ENCODE measurements at places on chromosomes 1 and 21.

- no peak for DNase-seq
Measured at GRCh38 chr1:160466961-160467360, 56.1 kb downstream of the SLAMF6 start.

- no peak for DNase-seq
Measured at GRCh38 chr1:29264773-29265389, 28.6 kb downstream of the PTPRU start.

GRCh38 chr1:18128298-18128697, 20.7 kb downstream of the IGSF21 start:
- no peak for DNase-seq

DNA sequence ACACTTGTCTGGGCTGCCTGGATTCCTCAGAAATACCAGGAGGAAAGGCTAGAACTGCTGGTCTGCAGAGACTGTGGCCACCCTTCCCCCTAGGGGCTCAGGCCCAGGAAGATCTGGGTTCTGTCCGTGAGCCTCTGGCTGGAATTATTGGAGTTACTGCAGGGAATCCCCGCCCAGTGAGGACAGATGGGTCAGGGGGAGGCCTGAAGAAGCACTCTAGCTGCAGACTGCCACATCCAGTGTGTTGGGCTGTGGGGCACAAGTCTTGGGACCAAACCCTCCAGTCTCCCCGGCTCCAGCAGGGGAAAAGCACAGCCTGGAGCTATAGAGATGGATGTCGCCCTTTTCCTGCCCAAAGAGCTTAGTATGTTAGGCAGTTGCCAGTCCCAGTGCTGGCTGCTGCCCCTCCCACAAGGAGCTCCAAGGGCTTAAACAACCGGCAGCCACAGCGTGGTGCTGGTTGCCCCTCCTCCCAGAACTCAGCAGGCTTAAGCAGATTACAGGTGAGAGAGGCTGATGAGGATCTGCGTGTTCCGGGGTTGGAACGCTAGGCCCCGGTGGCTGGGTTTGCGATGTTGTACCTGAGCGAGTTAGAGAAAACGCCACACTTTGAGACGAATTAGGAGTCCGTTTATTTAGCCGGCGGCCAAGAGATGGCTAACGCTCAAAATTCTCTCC, 255.5 kb upstream of the LRRC7 start:
- no peak for DNase-seq

- no peak for DNase-seq
Measured at GRCh38 chr1:18479454-18479853, 1.3 kb upstream of the KLHDC7A start.

GRCh38 chr1:38533772-38534472, 325.6 kb downstream of the RRAGC start:
- no peak for DNase-seq

- no peak for DNase-seq
Measured at GRCh38 chr1:18511874-18512150, 31.1 kb downstream of the KLHDC7A start.

GRCh38 chr1:28208818-28209441, 23.9 kb downstream of the DNAJC8 start:
- peak; percentile 69 for DNase-seq

DNA sequence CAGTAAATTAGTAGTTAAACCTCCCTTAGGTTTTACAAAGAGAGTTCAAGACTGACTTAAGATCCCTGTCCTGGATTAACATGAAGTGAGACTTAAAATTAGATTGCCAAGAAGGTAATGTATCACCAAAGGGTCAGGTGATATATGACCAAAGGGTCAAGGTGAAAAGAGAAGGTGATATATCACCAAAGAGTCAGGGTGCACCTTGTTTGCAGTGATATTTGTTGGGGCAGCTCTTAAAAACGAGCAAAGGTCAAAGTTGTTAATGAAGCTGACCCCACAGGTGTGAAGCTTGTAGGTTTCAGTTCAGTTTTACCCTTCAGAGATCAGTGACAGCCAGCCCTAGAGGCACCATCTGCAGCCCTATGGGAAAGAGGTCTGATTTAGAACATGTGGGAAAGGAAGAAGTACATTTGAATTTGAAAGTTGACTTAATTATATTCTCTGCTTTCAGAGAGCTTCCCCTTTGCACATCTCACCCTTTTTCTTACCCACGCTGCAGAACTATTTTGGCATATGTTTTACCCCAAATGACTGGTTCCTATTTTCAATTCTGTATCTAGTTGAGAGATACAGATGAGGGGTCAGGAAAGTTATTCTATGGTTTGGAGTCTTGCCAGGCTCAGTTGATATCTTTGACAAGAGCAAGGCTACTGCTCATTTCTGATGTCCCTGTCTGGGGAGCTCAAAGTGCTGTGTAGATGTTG, 170.8 kb downstream of the S1PR1 start:
- DNase-seq, result no peak

GRCh38 chr1:109924316-109924715, 13.7 kb downstream of the CSF1 start:
- no peak for DNase-seq

DNA sequence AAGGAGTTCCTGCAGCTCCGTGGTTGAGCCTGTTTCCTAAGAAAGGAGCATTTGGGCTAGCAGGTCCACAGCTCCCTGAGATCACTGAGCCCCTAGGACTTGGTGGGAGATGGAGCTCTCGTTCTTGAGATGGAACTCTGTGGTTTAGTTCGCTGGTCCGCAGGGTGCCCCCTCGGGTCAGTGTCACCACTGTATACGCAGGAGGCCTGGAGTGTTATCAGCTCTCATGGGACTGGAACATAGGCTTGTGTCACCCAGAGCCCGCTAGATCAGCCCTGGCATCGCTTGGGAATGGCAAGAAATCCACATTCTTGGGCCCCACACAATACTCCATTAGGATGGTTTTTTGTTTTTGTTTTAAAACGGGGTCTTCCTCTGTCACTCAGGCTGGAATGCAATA, 3.6 kb downstream of the SNAP47 start:
- no peak for DNase-seq

- no peak for DNase-seq
Measured at GRCh38 chr1:32127409-32128198, 19.7 kb downstream of the KPNA6 start.

GRCh38 chr1:40795811-40796586, 12.4 kb downstream of the KCNQ4 start:
- DNase-seq, result no peak

DNA sequence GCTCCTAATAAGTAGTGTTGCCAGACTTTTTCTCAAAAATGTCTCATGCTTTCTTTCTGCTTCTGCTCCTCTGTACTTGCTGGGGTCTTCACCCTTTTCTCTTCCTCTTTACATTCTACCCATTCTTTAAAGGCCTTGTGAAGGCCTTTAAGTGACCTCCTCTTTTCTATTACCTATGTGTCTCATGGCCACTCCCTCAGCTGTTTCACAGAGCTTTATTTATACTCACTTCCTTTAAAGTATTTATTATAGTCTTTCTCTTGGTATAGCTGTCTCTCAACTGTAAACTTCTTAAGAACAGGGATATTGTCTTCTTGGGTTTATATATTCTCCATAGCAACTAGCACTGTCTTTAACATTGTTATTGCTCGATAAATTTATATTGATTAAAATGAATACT, 792 bp downstream of the GOLPH3L start:
- DNase-seq, result no peak

DNA sequence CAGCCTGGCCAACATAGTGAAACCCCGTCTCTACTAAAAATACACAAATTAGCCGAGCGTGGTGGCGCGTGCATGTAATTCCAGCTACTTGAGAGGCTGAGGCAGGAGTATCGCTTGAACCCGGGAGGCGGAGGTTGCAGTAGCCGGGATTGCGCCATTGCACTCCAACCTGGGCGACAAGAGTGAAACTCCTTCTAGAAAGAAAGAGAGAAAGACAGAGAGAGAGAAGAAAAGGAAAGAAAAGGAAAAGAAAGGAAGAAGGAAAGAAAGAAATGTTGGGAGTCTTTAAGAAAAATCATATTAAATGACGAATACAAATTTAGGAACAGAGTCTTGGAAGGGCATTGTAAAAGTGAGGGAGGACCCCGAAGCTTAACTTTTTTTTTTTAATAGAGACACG, 1.8 kb upstream of the HNRNPR start:
- DNase-seq, result no peak

GRCh38 chr1:61157468-61157987, 75.2 kb downstream of the NFIA start:
- DNase-seq, result no peak

- no peak for DNase-seq
Measured at GRCh38 chr1:230332061-230332460, 94.1 kb downstream of the PGBD5 start.

GRCh38 chr1:47951545-47952235, 45.5 kb downstream of the TRABD2B start:
- no peak for DNase-seq

- DNase-seq, result no peak
Measured at GRCh38 chr1:214523124-214523824, 28.1 kb downstream of the PTPN14 start.

DNA sequence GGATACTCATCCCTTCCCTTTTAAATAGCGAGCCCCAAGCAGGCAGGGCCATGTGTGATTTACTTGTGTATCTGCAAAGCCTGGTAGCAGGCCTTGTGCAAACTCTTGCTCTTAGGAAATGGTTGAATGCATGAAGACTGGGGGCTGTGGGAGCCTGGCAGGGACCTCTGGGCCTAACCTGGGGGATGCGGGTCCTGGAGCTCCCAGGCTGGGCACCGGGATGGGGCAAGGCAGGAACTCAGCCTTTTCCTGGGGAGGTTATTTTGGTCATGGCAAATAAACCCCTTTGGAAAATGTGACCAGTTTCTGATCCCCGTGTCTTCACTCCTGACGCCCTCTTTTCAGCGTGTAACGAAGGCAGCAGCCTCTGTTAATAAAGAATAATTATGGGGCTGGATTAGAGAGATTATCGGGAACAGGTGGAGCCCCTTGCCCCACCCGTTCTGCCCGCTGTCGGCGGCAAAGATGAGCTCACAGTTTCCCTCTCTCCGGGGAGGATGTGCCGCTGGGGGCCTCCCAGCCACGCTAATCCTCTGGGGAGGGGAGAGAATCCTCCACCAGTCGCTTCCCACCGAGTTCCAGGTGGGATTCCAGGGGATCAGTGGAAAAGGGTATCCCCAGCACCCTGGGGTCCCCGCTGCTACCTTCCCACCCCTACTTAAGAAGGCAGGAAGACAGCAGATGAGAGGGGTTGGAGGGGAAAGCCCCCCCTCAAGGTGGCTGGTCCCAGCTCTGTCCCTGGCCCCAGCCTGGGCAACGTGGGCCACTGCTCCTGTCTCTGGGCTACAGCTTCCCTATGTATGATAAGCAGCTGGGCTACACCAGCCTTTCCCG, 69.7 kb upstream of the WNT4 start:
- no peak for DNase-seq

DNA sequence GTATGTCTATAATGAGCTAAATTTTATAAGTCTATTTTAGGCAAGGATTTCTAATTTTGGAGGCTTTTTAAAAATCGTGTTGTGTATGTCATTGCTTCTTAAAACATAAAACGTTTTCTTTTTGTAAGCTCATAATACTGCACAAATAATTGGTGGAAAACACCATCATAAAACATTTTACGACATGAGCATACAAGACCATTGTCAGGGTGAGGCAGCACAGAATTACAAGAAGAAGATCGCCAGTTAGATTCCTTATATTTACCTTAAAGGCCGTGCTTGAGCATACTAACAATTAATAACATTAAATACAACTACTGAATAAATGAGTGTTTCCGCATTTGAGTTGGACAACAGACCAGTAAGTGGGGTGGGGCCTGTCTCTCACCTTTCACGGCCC, 19.1 kb upstream of the LMX1A start:
- no peak for DNase-seq

DNA sequence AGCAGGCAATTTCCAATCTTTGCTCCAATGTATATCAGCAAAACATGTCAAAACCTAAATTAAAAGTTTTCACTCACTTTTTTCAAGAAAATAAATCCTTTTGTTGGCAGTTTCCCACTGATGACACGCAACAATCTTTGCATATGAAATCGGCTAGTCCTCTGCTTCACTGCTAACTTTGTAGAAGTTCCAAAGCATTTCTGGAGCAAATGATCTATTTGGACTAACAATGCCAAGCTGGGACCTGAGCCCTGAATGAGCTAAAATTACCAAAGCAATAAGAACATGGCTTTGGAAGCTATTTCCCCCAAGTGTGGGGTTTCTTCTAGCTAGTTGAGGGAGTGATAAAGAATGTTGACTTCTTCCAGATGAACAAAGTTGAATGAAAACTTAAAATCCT, 5.1 kb downstream of the BEND5 start:
- DNase-seq, result no peak

GRCh38 chr1:53068314-53069099, 6.5 kb downstream of the PODN start:
- no peak for DNase-seq

GRCh38 chr1:24344090-24344742, 25.1 kb downstream of the GRHL3 start:
- DNase-seq, result no peak

GRCh38 chr21:45888386-45889009, 93.1 kb upstream of the COL6A1 start:
- DNase-seq, result no peak

GRCh38 chr21:28590026-28590425, 402.7 kb downstream of the LTN1 start:
- DNase-seq, result no peak

DNA sequence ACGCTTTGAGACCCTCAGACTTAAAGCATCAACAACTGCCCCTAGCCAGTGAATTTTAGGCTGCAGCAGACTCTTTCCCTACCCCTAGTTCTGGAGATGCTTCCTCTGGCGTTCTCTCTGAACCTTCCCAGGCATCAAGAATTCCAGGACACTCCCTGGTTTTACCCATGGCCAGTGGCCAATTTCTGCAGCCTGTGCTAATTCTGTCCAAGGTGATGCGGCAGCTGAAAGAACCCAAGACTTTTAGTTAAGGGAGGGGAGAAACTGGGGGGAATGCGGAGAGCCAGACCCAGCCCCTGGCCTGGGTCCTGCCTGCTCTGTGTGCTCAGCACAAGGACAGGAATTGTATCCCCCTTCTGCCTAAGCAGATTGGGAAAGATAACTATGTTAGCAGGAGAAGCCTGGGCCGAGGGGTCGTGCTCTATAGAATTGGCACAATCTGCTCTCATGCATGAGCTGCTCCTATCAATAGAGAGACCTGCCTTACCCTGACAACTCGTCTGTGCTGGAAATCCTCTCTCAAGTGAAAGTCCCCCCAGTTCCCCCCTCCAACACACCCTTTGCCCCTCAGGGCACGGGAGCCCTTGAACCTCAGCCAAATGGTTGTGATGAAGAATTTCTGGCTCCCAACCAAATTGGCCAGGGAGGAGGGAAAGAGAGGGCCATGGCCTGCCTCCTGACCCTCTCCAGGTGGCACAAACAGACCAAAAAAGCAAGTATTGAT, 5.4 kb upstream of the GJA8 start:
- no peak for DNase-seq

- no peak for DNase-seq
Measured at GRCh38 chr1:8214501-8215173, 103.3 kb upstream of the SLC45A1 start.

GRCh38 chr1:47678464-47678980, 240.7 kb downstream of the FOXD2 start:
- DNase-seq, result no peak

- no peak for DNase-seq
Measured at GRCh38 chr1:150564051-150564991, 15.1 kb downstream of the MCL1 start.

DNA sequence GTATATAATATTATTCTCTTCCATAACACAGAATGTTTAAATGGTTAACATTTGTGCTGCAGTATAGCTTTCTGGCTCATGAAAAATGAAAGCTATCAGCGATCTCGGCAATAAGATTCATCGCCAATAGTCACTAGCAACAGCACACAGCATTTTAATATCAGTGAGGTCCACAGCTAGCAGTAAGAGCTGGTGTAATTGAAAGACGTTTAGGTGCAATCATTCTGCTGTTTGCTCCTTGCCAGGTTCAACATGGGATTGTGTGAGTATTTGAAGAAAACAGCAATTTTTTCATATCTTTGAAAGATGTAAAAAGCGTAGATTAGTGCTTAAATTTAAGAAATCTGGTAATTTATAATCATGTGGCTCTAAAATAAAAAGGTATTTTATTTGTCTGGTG, 20.1 kb downstream of the PRKACB start:
- no peak for DNase-seq
